Cardiac fibroblast (primary cell): ENCODE measurements at places on chromosomes 11 and 22.
A peak's percentile ranks its signal among the peaks of the same experiment; 100 is the strongest.

DNA sequence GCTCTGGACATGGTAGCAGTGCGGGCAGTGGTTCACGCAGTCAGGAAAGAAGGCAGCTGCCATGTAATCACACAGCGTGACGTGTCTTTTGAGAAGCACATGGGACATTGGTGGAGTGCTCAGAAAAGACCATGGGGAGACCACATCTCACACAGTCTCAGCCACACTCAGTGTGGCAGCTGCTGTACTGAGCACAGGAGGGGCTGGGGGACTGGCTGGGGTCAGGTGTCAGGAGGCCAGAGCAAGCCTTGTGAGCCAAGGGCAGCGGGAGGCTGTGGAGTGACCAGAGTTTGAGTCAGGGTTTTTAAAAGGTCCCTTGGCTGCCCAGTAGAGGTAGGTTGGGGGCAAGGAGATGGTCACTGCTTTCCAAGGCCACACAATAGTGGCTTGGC lies 18.5 kb downstream of the CLDN5 start:
- no peak for DNase-seq

DNA sequence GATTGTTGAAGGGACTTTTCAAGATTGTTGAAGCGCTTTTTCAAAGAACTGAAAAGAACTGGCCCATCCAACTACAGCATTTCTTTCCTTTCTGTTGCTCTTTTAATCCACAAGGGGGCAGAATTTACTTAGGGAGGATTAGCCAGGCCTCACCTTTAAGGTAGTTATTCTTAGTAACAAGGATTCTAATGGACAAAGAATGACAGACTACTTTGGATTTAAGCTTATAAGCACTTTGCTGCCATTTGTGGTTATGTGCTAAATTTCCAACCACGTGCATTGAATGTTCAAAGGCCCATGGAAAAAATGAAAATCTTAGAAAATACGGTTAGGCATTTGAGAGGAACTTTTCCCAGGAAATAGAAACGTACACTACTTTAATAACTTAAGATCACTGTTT lies 49.5 kb upstream of the HSPA8 start:
- peak; percentile 73 for DNase-seq

GRCh38 chr11:101482556-101483124 lies 101.2 kb downstream of the TRPC6 start:
- DNase-seq, result no peak

GRCh38 chr22:23060612-23061400 lies 9.5 kb upstream of the GNAZ start:
- no peak for DNase-seq

GRCh38 chr11:45745065-45745811 lies 59.7 kb upstream of the SLC35C1 start:
- peak; percentile 52 for DNase-seq
